ENCODE measurements at places on chromosomes 6 and 20.

DNA sequence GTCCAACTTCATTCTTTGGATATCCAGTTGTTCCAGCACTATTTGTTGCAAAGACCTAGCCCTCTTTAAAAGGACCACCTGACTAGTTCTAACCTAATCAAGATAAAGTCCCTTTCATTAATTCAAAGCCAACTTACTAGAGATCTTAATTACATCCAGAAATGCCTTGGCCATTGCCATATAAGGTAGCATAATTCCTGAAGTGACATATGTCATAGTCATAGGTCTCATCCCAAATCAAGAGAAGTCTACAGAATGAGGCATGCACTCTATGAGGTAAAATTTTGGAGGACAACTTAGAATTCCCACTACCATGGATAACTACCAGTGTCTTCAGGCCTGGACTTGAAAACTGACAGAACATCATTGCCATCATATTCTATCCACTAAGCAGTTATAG lies 420.4 kb upstream of the ID4 start:
- no peak for DNase-seq

DNA sequence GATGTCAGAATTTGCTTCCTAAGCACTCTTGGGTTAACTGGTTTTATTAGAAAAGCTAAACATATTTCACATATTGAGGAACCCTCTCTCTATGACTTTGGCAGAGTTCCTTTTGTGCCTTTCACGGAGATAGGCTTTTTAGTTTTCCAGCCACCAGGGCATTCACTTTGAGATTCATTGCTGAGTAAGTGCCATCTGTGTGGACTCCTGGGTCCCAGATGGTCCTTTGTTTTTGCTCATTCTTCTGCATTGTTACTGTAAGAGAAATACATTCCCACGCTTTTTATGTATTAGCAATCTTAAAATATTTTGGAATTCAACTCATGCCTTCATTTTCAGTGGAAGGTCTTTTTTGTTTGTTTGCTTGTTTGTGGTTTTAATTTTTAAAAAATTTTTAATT lies 76.3 kb upstream of the PHACTR2 start:
- DNase-seq = no peak

DNA sequence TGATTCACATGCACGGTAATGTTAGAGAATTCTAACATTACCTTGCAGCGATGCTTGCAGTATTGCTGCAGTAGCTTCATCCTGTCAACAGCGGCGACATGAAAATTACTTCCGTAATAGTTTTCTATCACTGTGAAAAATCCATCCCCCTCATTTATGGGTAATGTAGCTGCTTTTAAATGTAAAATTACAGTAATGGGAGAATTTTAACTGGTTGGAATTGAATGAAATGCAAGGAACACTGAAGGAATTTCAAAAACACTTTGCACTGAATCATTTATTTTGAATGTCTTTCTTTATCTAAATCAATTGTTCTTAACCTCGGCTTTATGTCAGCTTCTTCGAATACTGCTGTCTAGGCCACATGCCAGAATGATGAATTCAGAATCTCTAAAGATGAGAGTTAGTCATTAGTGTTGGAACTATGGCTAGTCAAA lies 102.4 kb upstream of the HIVEP1 start:
- DNase-seq = peak; percentile 49

DNA sequence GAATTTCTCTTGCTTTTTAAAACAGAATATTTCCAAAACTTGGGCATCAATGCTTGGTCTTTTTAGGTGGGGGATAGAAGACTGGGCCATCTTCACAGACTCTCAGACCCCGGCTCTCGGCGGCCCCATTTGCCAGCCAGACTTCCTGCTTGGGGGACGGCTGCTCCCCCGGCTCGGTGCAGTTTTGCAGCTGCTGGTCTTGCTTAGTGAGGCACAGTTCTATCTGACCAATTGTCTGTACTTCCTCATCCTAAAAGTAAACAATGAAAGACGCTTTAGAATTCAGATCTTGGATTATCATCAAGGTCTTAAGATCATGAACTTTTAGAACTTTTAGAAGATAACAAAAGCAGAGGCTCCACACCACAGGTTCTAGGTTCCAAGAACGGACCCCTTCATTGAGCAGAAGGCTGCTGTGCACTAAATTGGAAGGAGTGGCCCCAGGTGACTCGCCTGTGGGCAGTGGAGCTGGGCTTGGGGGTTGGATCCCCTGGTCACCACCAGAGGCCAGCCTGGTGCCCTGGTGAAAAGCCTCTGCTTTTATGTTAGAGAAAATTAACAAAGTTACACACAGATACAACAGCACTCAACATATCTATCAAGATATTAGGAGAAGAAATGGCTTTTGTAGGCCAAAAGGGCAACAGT lies 26.7 kb downstream of the RNASET2 start:
- DNase-seq = no peak

DNA sequence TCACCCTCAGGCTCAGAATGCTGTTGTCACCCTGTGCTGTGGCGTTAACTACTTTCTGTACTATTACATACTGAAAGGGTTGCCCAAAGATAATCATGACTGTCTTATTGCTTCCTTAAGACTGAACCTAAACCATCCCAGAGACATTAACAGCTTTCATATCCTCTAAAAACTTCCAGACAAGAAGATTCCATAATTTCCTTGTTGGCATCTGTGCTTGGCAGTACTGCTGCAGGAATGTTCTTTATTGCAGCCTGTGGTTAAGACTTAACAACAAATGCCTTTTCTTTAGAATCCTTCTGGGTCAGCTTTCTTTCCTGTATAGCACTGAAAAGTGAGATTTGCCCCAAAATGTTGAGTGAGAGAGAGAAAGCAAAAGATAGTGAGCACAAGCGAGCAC lies 109.7 kb downstream of the GJA10 start:
- peak; percentile 36 for DNase-seq

DNA sequence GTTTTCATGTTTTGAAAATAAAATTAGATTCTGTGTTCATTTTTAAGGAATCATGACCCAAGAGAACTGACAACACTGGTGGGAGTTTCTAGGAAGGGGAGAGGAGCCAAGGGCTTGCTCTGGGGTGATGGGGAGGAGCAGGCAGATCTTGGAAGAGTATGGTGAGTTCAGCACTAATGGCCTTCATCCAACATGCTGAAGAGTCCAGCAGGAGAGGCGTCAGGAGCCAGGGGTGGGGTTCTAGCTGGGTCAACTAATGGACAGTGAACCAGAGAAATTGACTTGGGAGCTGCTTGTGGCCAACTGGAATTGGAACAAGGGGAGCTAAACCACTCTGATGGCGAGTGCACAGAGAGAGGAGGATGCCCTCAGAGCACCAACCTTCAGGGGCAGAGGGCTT lies 107.1 kb downstream of the MRPL14 start:
- no peak for DNase-seq

DNA sequence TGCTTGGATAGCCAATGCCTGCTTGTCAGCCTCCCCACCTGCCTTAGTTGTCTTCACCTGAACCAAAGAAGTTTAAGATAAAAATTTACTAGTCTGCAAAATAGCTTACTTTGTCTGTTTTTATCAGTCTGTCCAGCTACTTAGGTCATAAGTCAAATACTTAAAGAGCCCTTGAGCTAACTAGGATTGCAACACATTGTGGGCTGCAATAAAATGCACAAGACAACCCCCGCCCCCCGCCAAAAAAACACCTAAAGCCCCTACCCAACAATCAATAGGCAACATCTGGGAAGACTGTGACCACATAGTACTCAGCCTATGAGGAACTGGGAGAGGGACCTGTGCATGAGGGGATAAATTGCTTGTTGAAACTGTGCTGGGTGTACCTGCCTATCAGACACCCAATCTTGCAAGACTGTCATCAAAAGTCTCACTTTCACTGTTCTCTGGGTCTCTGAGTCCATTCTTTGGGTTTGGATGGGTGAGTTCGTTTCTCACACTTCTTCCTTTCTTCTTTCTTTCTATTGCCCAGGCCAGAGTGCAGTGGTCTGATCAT lies 27.3 kb upstream of the ABCC10 start:
- no peak for DNase-seq

GRCh38 chr6:53811082-53811481 lies 16.3 kb downstream of the LRRC1 start:
- DNase-seq = peak; percentile 75

GRCh38 chr6:40328986-40329545 lies 258.1 kb downstream of the LRFN2 start:
- DNase-seq = no peak

GRCh38 chr6:22082218-22082617 lies 214.6 kb downstream of the PRL start:
- peak; percentile 32 for DNase-seq

DNA sequence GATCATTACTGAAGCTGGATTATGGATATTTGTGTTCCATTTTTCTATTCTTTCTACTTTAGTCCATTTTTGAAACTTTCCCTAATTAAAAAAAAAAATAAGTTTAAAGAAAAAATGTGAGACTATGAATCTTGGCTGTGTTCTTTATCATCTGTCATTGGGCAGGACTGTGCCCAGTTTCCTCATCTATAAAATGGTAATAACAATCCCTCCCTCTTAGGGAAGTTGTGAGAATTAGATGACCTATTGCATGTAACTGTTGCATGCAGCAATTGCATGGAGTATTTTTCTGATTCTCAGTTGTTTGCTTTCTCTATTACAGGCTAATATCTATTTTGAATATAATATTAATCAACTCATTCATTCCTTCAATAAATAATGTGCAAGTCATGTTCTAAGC lies 108.2 kb upstream of the LOC128125822 start:
- no peak for DNase-seq

GRCh38 chr6:145532361-145532760 lies 203.0 kb downstream of the EPM2A start:
- DNase-seq = no peak

GRCh38 chr6:31952140-31952805 lies 6.4 kb downstream of the CFB start:
- peak; percentile 83 for DNase-seq

DNA sequence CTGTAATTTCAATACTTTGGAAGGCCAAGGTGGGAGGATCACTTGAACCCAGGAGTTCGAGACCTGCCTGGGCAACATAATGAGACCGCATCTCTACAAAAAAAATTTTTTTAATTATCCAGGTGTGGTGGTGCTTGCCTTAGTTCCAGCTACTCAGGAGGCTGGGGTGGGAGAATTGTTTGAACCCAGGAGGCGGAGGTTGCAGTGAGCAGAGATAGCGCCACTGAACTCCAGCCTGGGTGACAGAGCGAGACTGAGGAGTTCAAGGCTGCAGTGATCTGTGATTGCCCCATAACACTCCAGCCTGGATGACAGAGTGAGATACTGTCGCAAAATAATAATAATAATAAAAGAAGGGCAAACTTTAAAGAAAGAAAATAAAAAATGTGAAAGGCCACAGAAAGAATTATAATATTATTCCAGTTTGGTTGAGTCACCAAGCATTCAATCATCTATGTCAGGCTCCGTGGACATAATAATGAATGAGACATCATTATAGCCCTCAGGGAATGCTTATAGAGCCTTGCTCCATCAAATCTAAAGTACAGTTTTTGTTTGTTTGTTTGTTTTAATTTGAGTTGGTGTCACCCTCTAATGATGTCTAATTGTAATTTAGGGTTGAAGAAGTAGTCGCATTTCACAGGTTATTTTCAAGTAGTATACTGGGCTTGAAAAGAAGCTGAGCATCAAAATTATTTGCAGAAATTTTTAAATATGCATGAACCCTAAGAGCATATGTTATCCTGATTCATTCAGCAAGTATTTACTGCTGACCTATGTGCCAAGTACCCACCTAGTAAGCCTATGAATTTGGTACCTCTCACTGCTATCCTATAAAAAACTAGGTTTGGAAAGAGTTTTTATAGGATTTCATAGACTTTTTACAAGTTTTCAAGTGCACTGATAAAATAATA lies 15.1 kb downstream of the GLYATL3 start:
- DNase-seq = no peak

DNA sequence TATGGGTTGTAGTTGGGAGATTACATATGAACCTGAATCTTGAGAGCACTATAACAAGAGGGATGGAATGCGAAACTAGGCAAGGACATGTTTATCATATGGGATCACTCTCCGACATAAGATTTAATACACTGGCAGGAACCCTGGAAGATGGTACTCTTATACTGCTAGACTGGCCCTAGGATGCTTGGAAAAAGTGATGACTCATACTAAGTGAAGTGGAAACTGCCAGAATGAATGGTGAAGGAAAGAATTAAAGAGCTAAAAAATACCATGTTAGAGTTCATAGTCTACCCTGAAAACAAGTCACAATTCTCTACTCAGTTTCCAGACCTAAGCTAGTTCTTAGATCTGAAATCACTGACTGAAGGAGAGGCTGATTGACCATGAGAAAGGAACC lies 45.5 kb upstream of the THEMIS start:
- no peak for DNase-seq

DNA sequence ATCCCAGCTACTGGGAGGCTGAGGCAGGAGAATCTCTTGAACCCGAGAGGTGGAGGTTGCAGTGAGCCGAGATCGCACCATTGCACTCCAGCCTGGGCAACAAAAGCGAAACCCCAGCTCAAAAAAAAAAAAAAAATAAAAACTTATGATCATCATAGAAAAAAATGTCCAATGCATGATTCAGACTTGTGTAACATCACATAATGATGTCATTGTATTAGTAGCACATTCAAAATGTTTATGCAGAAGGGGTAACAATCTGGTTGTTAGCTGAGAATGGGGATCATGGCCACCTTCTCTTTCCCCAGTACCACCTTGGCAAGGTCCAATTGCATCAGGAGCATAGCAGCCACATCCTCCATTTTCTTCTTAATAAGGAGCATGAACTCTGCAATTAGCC lies 137.6 kb upstream of the MARCKS start:
- peak; percentile 61 for DNase-seq

- no peak for DNase-seq
Measured at GRCh38 chr6:126076992-126077664, 90.8 kb downstream of the TRMT11 start.

GRCh38 chr6:36139991-36140710 lies 9.8 kb downstream of the MAPK13 start:
- DNase-seq = no peak

DNA sequence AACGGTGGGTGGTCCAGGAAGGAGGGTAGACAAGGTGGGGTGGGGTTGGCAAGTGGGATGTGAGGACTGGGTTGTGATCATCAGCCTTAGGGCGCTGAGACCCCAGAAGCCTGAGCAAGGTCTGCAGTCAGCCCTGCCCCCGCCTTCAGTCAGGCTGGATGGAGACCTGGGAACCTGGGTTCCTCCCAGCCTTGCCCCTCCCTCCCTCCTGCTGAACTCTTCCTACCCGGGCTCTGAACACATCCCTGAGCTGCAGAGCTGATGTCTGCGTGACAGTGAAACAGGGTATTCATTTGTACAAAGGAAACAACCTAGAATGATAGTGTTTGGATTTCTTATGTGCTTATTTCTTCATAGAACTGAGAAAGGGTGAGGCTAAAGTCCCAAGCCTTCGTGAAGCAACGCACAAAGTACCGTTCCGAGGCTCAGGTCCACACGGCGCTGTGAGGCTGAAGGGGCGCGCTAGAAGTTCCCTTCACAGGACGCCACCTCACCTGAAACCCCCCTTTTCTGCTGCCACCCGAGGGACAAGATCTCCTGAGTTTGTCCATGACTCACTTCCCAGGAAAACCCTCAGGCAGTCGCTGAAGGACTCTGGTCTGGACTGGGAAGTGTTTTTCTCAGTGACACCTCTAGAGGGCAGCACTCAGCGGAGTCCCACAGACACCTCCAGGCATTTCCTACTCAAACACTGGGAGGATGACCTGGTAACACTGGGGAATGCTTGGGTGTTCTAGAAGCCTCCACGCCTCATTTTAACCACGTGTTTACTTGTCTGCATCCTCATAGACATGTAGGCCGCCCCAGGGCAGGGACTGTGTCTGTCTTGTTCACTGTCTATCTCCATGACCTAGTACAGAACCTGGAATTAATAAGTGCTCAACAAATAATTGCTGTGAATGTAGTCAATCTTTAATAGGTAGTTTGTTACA lies 1.2 kb downstream of the GSTA5 start:
- DNase-seq = peak; percentile 75
